ENCODE measurements at places on chromosomes 7 and 10.
A peak's percentile ranks its signal among the peaks of the same experiment; 100 is the strongest.

- DNase-seq = no peak
Measured at GRCh38 chr7:3710122-3710521, 409.1 kb downstream of the SDK1 start.

DNA sequence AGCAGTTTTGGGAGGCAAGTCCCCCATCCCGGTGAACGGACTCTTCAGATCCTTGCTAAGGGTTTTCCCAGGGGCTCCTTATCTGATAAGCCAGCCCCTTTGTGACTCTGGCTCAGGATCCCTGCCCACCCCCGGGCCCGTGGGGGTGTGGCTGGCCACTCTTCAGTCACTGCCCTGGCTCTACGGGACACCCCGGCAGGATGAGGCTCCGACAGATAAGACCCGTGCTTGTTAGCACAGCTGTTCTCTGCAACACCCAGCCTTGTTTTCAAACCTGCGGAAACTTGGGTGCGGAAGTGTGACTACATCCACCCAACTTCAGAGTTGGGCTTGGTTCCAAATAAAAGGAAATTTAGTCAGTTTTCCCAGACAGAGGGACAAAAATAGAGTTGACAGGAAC is 66.7 kb upstream of the PODXL start:
- no peak for DNase-seq

GRCh38 chr10:53209944-53210611 is 437.5 kb upstream of the MBL2 start:
- no peak for DNase-seq

GRCh38 chr10:48749254-48749787 is 64.6 kb downstream of the WDFY4 start:
- DNase-seq = no peak

- DNase-seq = no peak
Measured at GRCh38 chr10:110115784-110116520, 91.5 kb upstream of the MXI1 start.

- no peak for DNase-seq
Measured at GRCh38 chr10:91206837-91207474, 13.5 kb upstream of the PCGF5 start.

GRCh38 chr7:148049068-148049467 is 541.5 kb upstream of the C7orf33 start:
- DNase-seq = no peak

- peak; percentile 89 for DNase-seq
Measured at GRCh38 chr7:12686234-12686890, 1.1 kb upstream of the ARL4A start.

- DNase-seq = no peak
Measured at GRCh38 chr10:22849077-22849805, 78.6 kb upstream of the ARMC3 start.

DNA sequence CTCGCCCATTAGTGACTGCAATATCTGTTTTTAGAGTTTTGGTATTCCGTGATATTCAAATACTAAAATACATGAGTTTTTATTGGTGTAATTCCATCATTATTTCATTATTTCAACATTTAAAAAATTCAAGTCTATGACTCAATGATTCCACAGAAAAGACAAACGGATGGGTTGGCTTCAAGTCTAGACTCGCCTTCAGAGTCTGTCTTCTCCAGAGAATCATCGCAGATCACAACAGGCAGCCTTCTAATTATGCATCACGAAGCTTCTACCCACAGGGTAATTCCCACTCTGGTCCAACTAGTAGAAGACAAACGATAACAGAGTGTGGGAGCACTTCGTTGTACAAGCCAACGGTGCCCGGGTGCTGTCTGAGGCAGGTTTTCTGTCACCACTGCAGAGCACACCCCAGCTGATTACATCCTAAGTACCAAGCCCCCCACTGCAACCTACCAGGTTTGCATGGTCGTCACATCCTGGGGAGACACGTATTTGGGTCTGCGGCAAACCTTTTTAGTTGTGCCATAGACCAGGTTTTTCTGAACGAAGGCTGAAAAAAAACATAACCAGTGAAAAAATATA is 28.9 kb downstream of the PARP12 start:
- DNase-seq = no peak

- DNase-seq = no peak
Measured at GRCh38 chr7:13217768-13218167, 530.3 kb downstream of the ARL4A start.

- DNase-seq = no peak
Measured at GRCh38 chr10:75803816-75804552, 372.6 kb downstream of the LRMDA start.

DNA sequence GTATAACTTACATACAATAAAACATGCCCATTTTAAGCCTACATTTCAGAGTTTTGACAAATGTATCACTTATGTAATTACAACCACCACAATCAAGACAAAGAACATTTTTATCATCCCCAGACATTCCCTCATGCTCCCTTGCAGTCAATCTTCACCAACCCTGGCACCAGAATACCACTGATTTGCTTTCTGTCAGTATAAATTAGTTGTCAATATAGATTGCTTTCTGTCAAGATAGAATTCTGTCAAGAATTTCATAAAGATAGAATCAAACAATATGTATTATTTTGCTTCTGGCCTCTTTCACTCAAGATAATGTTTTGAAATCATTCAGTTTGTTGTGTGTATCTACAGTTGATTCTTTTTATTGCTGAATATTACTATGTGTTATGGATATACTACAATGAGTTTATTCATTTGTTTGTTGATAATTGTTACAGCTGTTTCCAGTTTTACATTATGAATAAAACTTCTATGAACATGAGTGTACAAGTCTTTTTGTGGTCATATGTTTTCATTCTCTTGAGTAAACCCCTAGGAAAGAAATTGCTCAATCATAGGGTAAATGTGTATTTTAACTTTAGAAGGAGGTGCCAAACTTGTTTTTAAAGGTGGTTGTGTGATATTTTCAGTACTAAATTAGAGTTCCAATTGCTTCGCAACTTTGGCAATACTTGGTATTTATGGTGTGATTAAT is 56.9 kb downstream of the IFIT5 start:
- no peak for DNase-seq

DNA sequence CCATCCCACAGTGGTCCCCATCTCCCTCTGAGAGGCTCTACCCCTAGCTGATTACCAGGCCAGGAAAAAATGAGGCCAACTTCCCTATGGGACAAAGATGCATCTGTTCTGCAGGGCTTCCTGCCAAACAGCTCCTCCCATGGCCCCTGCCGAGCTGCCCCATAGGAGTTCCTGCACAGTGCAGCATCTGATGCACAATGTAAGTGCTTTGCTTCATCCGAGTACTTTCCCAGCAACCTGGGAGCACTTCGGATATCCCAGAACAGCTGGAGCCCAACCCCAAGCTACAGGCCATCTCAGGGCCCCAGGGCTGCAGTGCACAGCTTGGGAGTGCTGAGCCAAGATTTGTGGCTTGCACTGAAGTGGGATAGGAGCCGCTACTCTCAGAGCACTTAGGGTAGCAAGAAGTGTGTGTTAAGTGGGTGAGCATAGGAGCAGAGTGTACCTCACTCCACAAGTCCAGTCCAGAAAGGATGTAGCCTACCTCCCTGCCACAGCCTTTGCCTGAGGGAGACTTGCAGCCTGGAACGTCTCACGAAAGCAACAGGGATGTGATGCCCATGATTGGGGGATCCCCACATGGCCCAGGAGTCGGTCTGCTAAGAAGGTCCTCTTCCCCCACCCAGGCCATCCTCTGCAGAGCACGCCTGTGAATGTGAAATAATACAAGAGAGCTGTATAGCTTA is 209.6 kb upstream of the VWC2 start:
- DNase-seq = no peak

- DNase-seq = no peak
Measured at GRCh38 chr10:95477175-95477520, 84.0 kb downstream of the SORBS1 start.

DNA sequence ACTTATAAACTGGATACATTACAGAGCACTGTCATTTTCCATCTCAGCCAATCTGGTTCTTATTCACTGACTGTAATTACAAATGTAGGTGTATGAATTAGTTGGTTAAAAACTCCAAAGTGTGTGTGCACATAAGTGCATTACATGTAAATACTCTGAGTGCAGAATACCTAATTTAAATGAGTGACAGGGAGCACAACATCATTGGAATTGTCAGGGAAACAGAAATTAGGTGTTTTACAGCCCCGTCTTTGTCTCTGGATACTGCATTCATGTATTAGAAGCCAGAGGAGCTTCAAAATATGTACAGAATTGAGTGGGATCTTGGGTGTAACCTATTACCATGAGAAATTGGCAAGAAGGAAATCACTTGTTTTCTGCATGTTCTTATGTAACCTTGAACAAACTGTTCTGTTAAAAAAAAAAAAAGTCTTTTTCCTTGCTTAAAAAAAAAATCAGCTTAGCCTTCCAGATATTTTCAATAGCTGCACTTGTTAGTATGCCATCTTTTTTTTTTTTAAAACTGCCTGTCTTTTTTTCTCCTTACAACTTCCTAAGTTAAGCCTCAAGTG is 31.1 kb downstream of the CELF2 start:
- DNase-seq = no peak

DNA sequence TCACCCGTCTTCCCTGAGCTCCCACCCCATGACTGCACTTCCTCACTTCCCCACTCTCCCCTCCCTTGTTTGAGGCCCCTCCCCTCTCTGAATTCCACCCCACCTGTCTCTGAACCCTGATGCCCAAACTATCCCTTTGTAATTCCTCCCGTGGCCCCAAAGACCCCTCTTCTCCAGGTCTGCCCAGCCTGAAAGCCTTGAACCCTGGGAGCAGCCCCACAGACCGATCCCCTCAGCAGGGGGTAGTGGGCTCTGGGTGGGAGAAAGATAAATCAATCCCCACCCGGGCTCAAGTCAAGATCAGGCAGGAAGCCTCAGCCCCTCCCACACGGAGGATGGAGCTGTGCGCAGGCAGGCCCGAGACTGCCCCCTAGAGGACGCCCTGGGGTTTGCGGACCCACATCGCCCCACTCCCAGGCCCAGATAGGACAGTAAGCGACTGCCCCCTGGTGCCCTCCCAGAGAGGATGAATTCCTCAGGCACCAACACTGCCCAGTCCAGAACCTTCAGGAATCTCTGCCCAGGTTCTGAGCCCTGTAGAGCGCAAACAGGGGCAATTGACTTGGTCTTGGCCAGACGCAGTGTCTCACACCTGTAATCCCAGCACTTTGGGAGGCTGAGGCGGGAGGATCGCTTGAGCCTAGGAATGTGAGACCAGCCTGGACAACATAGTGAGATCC is 11.7 kb downstream of the HSPB1 start:
- peak; percentile 96 for DNase-seq

DNA sequence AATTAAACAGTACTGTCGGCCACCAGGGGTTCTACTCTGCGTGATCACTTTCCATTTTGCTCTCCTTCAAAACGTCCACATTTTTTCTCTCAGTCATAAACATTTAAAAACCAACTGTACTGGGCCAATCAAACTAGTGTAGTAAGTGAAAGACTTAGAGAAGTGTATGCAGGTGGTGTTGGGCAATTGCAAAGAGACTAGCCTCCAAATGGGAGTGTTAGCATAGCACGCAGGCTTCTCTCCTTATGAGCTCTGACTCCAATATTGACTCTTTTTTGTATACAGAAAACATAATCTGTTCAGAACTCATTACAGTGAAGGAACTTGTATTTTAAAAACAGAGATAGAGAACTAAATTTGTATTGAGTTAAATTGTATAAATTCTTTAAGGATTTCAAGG is 150.6 kb downstream of the SDK1 start:
- no peak for DNase-seq

- no peak for DNase-seq
Measured at GRCh38 chr7:41955893-41956675, 253.2 kb upstream of the INHBA start.

- DNase-seq = no peak
Measured at GRCh38 chr7:152144557-152145245, 119.2 kb downstream of the GALNT11 start.
